ENCODE measurements at places on chromosomes 7 and 10.

DNA sequence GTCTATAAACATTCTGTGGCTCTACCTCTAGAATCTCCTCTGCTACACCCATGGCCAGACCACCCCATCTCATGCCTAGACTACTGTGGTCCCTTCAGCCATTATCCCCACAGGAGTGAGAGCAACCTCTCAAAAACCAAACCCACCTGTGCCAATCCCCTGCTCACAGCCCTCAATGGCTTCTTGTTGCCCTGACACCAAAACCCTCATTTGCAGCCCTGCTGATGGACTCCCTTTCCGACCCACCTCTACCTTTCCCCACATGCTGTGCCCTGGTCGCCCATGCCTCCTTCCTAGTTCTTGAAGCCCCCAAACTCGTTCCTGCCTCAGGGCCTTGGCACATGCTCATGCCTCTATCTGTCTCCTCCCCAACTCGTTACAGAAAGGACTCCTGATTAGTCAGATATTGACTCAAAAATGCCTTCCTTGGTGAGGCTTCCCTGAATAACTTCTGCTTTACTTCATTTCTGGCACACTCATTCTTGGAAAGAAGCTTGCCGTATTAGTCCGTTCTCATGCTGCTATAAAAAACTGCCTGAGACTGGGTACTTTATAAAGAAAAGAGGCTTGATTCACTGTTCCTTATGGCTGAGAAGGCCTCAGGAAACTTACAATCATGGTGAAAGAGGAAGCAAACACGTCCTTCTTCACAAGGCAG lies 104.2 kb downstream of the TEX36 start:
- DNase-seq: no peak

DNA sequence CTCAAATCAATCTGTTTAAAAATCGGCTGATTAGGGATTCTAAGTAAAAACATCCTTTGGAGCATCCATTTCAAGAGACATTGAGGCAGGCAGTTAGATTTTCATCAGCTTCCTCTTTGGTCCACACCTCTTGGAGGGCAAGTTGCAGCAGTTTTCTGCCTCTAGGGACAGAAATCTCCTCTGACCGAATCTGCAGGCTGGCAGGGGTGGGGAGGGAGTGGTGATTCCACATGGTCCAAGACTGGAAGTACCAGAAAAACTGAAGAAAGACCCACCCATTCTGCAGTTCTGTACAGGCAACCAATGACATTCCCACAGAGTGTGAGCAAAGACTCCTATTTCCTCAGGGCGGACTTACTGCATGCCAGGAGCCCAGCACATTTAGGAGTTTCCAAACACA lies 29.0 kb downstream of the FGFBP3 start:
- DNase-seq: no peak

GRCh38 chr7:149855361-149856305 lies 17.5 kb downstream of the ZNF862 start:
- DNase-seq: no peak

DNA sequence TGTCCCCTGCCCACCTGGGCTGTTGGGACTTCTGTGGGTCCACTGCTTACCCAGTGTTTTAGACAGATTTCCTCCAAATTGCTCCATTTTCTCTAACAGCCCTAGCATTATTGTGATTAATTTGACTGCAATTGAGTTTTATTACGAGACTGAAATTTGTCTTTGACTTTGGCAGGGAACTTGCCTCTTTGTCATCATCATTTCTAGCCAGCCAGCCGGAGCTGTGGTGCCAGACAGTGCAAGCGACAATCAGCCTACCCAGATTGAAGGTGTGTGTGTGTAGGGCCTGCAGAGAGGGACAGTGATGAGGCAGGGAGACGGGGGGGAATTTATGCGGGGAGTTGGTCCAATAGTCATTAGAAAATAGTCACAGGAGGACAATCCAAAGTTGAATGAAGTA lies 743.0 kb downstream of the NRG3 start:
- no peak for DNase-seq

DNA sequence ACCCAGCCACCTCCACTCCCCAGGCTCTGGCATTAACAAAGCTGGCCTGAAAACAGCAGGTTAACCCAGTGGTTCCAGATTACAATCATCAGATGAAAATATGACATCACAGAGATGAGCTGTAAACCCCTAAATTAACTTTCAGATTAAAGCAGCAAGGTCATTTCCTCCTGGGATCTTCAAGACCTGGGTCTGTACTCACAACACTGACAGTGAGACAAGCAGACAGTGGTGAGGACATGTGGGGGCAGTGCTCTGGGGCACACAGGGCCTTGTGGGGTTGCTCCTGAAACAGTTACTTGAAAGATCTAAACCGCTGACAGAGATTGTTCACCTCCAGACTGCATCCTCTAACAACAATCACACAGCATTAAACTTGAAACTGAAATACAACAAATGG lies 134.1 kb downstream of the ZNF438 start:
- DNase-seq: no peak

DNA sequence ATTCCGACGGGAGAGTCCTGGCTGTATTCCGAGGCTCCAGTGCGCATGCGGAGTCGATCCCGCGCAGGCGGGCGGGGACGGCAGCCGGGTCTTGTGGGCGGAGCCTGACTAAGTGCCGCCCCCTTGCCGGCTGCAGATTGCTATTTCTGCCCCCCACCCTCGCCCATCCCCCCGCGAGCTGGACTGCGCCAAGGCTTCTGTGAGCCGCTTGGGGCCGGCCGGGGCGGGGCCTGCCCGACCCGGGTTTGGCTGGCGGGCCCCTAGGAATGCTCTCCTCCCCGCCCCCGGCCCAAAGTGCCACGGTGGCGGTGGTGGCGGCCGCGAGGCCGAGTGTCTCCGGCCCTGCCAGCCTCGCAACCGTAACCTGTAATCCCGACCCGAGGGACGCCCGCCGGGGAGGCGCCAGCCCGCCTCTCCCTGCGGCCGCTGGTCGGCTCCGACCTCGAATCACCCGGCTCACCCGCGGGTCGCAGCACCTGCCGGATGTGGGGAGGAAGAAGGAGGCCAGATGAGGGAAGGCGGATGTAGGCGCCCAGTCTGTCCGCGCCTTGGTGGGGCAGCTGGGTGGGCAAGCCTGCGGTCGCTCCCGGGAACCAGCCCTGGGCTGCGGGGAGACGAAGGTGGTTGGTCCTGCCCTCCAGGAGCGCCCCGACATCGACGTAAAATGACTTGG lies 702 bp upstream of the KAZALD1 start:
- no peak for DNase-seq

DNA sequence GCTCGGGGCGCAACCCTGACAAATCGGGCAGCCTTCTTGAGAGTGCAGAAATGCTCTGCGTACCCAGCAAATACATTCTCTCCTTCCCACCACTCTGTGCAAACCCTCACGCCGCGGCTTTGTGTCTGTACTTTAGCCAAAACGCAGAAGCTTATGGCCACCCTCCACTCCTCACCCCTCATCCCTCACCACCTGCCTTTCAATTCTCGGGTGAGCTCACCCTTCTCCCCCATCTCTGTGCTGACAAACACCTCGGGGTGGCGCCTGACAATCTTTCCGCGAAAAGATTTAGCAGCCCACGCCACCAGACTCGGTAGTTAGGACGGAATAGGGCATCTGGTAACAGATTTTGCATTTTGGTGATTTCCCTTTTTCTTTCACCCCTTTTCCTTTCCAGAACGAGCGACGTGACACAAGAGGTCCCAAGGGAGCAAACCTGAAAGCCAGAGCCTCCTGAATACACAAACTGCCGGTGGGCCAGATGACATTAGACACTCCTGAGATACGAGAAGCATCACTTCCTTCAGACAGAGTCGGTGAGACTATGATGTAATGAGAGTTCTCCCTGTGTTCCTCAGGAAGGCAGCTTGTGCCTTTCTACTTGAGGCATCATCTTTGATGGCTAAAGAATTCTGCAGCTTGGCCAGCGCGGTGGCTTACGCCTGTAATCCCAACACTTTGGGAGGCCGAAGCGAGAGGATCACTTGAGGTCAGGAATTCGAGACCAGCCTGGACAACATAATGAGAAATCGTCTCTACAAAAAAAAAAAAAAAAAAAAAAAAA lies 671 bp upstream of the ATAD1 start:
- DNase-seq: no peak

DNA sequence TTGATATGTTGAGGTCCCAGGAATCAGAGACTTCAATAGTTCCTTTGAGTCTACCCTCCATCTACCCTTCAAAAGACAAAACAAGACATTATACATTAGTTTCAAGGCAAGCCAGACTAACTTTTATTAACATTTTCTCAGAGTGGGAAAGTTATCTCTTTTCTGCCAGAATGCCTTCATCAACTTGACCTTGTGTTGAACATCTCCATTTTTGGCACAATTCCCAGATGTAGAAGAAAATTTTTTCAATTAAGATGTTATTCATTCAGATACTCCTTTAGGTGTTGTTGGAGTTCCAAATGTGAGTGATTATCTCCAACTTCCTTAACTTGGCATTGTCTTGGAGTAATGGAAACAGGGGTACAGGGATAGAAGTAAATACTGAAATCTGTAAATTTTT lies 59.1 kb downstream of the NRF1 start:
- DNase-seq: no peak

GRCh38 chr10:83984256-83984640 lies 155.1 kb upstream of the GHITM start:
- DNase-seq: no peak

GRCh38 chr10:8600192-8600591 lies 545.7 kb downstream of the GATA3 start:
- no peak for DNase-seq

DNA sequence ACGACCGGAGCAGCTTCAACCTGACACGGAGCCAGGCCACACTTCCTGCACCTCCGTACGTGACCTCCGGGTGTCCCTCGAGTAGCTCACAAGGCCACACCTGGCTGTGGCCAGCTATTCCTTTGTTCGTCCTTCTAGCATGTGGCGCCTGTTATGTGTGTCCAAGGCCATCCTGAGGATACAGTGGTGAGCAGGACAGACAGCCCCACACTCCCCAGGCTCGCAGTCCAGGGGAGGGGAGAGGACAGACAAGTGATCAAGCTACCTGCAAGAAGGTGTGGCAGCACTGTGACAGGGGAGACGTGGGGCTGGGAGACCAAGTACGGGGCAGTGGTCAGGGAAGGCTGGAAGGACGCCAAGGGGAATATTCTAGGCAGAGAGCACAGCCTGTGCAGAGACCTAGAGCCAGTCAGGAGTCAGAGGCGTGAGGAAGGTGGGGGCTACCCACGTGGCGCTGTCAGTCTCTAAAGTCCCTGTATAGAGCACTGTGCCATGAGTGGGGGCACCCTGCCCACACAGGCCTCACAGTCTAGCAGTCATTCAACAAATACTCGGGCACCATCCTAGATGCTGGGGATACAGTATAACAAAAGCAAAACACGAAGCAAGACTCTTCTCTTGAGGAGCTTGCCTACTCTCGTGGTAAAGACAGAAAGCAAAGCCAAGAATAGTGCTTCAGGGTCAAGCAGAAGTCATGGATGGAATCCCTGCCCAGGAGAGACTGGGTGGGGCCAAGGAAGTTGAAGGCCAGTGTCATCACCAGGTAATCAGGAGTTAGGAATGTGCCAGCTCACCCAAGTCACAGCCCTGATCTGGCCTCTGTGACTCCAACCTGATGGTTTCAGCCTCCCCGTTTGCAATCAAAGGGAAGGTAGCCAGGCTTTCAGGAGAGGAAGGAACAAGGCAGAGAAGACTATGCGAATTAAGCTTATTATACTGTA lies 58.6 kb downstream of the PROSER2 start:
- DNase-seq: no peak

- DNase-seq: no peak
Observed at GRCh38 chr10:13631594-13631993, 44.8 kb downstream of the PRPF18 start.

GRCh38 chr7:44638611-44639557 lies 32.5 kb downstream of the OGDH start:
- DNase-seq: peak; percentile 45

- DNase-seq: no peak
Observed at GRCh38 chr10:84493951-84494848, 165.8 kb downstream of the CCSER2 start.

DNA sequence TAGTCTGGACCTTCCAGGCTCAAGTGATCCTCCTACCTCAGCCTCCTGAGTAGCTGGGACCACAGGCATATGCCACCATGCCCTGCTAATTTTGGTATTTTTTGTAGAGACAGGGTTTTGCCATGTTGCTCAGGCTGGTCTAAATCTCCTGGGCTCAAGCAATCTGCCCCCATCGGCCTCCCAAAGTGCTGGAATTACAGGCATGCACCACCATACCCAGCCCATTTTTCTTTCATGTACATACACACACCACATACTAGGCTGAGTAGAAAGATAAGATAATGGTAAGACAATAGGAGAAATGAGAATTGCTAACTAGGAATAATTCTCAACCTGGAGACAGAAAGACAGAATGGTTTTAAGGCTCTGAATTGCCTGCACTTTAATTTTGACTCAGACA lies 83.8 kb downstream of the CPEB3 start:
- no peak for DNase-seq

- DNase-seq: no peak
Observed at GRCh38 chr10:17101257-17101909, 28.2 kb downstream of the CUBN start.

GRCh38 chr10:89303161-89303560 lies 1.3 kb downstream of the IFIT2 start:
- no peak for DNase-seq

GRCh38 chr7:44893710-44894234 lies 8.4 kb upstream of the PURB start:
- DNase-seq: no peak

DNA sequence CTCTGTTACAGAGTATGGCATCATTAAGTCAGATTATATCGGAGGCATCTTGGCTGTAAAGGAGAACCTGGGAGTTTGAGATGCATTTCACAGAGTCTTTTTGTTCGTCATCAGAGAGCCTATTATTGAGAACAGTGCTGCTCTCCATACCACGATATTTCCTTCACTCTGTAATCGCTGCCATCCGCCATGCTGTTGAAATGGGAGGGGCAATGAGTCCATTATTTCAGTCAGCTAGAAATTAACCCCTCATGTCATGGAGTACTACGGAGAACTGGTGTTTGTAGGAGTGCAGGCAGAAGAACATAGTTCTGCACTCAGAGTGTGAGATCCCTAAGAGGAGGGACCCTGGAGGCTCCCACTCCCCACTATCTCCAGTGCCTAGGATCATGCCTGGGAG lies 59.2 kb downstream of the SLC16A12 start:
- no peak for DNase-seq

DNA sequence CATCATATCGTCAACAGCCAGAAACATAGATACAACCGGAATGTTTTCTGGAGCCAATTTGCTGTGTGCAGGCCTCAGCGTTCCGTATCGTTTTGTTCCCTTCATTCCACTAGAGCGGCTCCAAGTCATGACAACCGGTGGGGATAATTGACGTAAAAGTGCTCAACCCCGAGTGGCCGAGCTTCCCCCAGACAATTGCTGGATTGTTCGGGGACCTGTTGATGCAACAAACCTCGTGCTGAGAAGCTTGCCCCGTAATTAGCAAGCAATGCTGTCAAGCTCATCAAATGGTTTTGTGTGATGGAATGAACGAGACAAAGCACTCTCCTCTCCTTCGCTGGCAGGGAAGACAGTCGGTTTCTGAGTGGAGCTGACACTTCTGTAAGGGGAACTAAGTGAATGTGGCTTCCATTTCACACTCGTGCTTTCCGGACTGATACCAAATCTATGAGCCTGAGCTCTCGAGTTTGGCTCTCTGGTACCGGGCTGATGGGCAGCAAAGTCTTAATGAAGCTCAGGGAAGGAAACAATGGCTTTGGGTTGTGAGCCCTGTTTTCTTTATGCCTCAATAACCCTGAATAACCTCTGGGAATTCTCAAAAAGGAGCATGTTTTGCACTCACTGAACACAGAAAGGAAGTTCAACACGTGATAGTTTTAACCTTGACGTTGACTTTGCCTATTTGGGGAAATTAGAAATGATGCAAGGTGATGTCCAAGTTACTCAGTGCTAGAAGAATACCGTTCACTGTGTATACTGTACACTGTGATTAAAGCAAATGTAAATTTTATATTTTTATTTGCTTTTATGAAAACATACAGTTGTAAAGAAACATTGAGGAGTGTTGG lies 220.5 kb downstream of the BAMBI start:
- no peak for DNase-seq

All from SIG-M5 (cell line).